ENCODE measurements at places on chromosomes 12 and 14.

GRCh38 chr14:58724702-58725101 lies 86.9 kb downstream of the DACT1 start:
- DNase-seq, result no peak

DNA sequence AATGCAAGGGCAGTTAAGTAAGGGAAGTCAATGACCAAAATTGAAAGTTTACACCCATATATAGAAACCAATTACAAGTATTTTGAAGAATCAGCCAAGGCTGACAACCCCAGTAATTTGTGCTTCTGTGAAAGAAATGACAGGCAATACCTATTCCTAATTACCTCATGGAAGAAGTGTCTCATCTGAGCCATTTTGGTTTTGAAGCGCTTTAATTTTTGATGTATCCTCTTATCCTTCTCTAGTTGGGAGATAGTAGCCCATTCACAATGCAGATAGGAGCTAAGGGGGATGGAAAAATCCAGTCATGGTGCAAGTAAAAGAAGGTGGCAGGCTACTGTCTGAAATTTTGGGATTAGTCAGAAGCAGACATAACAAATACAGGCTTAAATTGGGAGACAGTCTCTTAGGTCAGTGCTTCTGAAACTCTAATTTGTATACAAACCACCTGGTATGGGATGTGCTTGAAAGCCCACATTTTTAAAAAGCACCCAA lies 30.4 kb upstream of the SUPT16H start:
- no peak for DNase-seq

GRCh38 chr12:125461831-125462230 lies 396.6 kb downstream of the AACS start:
- DNase-seq, result no peak

DNA sequence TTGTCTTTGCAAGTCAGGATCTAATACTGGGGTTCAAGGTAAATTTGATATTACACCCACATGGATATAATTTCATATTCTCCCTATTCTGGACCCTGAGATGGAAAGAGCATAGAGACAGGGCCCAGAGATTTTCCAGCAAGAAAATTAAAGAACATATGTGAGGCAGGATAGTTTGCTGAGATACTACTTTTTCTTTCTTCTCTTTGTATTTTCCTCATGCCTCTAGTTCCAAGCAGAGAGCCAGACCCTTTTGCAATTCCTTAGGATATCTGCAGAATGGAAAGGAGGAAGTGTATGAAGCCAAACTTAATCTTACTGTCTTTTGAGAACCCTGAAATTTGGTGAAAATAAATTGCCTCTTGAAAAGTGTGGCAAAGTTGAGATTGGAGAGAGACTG lies 34.0 kb upstream of the RNASE3 start:
- no peak for DNase-seq

GRCh38 chr12:94671917-94672316 lies 21.6 kb upstream of the TMCC3 start:
- DNase-seq, result no peak

DNA sequence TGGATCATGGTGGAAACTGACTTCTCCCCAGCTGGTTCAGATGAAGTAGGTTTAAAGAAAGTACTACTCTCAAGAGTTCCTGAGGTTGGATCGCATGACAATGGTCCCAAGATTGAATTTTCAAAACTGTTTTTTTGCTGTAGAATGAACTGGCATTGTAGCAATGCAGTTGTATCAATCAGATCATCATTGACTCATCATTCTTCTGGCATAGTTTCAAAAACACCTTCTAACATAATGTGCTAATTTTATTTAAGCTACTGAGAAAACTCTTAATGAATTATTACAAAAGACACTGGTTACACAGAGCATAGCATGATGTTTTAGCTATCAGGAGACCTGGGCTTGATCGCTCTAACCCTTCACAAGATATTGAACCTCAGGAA lies 384.5 kb upstream of the DCN start:
- DNase-seq, result no peak

GRCh38 chr12:2306012-2306411 lies 253.2 kb downstream of the CACNA1C start:
- DNase-seq, result no peak
